ENCODE measurements at places on chromosomes 6 and 20.

- no peak for DNase-seq
Measured at GRCh38 chr6:65468307-65468706, 238.7 kb downstream of the EYS start.

GRCh38 chr6:40042232-40042631 is 108.0 kb upstream of the MOCS1 start:
- DNase-seq = no peak

DNA sequence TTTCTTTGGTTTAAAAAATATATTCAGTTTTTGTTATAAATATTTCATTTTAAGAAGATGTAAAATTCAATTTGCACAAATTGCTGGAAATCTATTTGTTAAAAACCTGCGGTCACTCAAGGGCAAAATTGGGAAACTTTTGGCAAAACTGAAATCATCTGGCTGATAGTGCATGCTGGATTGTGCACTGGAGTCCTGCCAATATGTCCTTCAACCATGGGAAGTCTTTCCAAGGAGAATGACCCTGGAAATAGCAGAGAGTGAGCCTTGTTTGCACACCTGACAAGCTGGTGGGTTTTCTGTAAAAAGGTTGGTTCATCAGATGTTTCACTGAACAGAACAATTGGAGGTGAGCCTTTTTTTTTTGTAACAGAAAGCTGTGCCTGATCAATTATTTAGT is 413.5 kb downstream of the BTBD3 start:
- no peak for DNase-seq

DNA sequence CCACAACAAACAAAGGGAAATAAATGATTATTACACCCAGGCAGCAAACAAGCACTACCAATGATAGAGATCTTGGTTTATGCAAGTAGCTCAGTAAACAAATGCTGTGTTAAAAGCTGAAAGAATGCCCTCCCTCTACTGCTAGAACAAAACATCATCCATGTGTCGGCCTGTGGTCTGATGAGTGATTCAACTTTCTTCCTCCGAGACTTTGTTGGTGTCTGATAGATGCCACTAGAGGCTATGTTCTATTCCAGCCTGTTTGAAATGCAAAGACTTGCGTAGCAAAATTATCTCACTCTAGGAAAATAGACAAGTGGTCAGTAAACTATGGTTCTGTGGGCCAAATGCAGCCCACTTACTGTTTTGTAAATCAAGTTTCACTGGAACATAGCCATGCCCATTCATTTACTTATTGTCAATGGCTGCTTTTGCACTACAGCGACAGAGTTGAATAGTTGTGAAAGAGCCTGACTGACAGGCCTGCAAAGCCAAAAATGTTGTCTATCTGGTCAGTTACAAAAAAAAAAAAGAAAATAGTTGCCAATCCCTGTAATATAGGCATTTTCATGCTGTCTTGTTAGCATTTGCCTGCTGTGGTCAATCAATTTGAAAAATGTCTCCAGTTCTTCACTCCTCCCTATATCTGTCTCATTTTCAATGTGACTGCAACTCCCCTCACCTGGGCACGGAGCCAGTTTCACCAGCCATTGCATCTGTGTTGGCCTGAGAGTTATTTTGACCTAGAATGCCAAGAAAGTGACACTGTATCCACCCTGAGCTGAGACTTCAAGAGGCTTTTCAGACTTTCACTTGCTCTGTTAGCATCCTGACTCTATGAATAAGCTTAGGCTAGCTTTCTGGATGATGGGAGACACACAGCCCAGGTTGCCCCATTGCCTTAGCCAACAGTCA is 544.6 kb upstream of the BTBD3 start:
- DNase-seq = no peak

DNA sequence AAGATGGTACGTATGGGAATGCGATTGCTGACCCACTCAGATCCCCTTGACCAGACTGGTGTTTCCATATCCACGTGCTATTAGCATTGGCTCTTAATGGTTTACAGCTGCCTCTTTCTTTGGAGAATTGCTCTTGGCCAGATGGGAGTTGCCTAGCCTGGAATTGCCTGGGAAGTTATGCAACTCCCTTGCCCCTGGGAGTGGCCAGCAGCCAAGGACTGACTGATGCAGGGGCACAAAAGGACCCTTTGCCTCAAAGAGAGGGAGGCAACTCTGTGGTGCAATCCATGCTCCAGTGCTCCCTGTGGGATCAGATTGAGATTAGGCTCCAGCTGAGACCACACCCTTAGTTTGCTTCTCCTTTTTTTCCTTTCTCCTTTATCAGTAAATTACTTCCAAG is 203.5 kb upstream of the JAG1 start:
- no peak for DNase-seq

- no peak for DNase-seq
Measured at GRCh38 chr6:142167071-142167470, 20.0 kb downstream of the VTA1 start.
